Upper lobe of left lung (tissue), 6 donors: ENCODE measurements at places on chromosomes 3 and 15. TPM values are rescaled to one million over a fixed set of nuclear protein-coding genes. Genes with fewer than 3 reads are reported as not detected.
A peak's percentile ranks its signal among the peaks of the same experiment; 100 is the strongest.

- DNase-seq: no peak
Observed at GRCh38 chr3:159844801-159845261, 143.8 kb upstream of the IL12A start.

Gene PFN2
- total RNA-seq: 17.5 TPM

DNA sequence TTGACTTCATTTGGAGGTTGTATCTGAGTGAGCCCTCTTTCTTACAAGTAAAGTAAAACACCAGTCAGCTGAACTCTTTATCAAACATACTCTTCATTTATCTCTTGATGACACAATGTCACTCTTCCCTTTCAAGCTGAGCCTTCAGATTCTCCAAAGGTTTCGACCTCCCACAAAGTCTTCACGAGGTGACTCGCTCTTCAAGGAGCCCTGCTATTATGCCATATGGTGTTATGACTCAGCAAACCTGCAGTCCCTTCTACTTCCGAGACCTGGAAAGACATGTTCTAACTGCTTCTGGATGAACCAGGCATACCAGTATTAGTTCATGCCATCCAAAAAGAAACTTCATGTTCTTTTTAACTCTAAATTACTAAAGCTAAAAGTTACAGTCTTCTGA, 23.1 kb downstream of the AADAC start:
- no peak for DNase-seq

DNA sequence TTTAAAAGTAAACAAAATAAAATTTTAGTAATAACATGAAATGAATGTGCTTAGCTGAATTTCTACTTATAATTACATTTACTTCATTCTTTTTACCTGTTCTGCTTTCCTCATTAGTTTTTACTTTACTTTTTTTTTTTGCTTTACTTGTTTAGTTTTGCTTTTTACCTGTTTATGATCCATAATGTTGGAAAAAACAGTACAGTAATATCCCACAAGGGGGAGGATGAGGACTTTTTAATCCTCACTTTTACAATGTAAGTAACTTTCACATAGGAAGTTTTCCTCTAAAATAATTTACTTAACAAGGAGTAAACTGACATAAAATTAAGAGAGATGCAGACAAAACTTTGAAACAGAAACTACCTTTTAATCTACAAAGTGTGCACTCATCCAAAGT, 268.7 kb downstream of the TBC1D5 start:
- no peak for DNase-seq

DNA sequence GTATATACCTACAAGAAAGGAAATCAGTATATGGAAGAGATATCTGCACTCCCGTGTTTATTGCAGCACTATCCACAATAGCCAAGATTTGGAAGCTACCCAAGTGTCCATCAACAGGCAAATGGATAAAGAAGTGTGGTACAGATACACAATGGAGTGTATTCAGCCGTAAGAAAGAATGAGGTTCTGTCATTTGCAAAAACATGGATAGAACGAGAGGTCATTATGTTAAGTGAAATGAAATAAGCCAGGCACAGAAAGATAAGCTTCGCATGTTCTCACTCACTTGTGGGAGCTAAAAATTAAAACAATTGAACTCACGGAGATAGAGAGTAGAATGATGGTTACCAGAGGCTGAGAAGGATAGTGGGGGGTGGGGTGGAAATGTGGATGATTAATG, 53.1 kb downstream of the FAM81A start:
- DNase-seq: no peak

DNA sequence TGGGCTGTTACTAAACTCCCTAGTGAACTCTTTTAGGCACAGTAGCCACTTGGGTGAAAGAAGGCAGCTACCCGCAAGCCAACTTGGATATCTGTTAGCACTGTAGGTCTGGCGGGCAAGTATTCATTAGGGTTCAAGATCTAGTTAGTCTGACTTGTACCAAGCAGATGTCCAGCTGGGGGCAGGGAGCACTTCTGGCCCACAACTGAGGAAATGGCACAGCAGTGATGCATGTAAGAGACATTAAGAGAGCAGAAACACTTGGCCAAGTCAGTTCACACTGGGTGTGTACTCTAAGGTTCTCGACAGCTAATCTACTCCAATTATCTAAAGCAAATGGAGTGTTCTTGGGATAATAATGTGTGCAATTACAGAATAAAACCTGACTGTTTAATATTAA, 131.7 kb downstream of the CTNNB1 start:
- DNase-seq: no peak

DNA sequence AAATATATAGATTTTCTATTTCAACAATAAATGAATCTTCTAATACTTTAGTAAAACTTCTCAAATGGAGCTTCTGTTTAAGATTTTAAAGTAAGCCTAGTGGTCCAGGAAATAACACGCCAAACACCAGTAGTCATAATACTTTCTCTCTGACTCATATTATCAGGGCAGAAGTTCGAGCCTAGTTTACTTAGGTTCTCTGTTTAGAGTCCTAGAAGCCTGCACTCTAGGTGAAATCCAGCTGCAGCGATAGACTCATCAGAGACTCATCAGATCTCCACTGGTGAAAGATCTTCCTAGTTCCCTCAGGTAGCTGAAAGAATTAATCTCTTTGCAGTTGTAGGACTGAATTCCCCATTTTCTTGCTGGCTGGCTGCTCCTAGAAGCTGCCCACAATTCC, 552.5 kb upstream of the ROBO2 start:
- DNase-seq: no peak

GRCh38 chr3:187165144-187165543, 25.8 kb upstream of the RPL39L start:
- no peak for DNase-seq

Gene TIMP4
- 4.0 TPM for total RNA-seq

DNA sequence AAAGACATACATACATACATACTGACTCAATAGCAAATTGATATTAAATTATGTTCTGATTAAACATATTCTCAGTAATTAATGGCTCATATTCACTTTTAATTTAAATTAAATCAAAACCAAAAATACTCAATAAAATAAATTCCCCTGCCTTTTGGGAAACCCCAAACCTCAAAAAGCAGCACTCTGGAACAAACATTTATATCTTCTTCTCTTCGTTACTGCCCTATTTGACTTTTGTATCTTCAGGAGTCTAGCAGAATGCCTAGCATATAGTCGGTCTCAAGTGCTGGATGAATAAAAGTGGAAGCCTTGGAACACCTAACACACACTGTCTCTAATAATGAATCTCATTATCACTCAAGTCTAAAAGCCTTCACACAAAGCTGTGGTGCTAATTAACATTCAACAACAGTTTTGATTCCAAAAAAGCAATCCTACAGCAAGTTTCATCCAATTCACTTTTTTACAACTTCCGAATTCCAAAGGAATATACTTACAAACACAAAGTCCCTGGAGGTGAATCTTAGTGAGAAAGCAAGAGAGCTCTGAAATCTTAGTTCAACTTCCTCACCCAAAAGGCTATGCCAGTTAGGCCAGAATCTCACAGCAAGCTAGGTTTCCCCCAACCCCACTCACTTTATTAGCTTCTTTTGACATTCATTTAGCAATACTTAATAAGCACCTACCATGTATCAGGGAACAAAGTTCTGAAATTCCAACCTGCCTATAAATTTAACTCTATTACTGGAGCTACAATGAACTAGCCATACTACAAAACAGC, 35.0 kb downstream of the GSK3B start:
- DNase-seq: no peak

Gene SCAMP5
- total RNA-seq: 1.5 TPM

DNA sequence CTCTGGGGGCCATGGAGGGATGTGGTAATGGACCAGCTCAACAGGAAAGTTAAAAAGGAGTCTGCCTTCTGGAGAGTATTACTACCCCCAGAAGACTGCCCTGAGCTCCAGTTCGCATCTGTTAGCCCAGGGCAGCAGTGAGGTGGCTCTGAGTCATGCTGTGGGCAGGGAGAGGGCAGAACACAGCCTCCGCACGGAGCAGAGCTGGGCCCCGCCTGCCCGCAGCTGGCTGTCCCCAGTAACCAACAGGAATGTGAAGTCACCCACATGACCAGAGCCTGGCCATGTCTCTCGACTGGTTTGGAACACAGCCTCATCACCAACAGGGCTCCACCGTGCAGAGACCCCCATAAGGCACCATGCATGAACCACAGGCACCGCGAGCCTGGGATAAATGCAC, 62.1 kb downstream of the CYFIP1 start:
- DNase-seq: peak; percentile 37

DNA sequence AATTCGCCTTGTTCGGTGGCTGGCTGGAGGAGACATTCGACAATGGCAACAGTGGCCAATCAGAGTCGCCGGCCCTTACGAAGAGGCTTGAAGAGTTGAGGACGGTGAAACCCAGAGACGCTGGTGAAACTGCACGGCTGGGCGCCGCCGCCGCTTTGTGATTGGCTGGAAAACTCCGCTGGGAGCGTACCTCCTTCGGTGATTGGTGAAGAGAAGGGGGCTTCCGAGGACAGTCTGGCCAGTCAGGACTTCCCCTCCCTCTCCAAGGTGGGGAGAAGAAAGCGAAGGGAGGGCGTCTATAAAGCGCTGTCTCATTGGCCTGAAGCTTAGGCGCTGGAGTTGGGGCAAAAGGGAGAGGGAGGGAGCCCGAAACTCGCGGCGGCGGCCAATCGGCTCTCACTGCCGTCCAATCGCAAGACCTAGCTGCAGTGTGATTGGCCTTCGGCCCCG, 554 bp upstream of the GSK3B start:
- DNase-seq: peak; percentile 98

- peak; percentile 70 for DNase-seq
Observed at GRCh38 chr3:27666708-27667107, 55.4 kb downstream of the EOMES start.

- DNase-seq: peak; percentile 90
Observed at GRCh38 chr15:45402955-45403877, 24.9 kb upstream of the GATM start.

DNA sequence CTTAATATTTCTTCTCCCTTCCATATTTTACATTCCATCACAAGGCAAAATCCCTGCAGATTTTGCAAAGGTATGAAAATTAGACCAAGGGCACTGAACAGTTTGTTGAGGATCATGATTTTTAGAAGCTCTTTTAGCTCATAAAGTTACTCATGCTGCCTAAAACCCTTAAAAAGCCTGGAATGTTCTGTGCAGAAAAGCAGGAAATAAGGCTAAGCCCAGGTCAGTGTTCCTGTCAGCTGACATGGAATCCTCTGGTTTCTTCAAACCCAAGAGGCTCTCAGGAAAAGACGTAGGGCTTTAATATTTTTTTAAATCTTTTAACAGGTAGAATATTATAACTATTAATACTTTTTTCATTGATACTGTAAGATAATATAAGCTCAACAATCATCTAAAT, 8.2 kb downstream of the CBLB start:
- no peak for DNase-seq

DNA sequence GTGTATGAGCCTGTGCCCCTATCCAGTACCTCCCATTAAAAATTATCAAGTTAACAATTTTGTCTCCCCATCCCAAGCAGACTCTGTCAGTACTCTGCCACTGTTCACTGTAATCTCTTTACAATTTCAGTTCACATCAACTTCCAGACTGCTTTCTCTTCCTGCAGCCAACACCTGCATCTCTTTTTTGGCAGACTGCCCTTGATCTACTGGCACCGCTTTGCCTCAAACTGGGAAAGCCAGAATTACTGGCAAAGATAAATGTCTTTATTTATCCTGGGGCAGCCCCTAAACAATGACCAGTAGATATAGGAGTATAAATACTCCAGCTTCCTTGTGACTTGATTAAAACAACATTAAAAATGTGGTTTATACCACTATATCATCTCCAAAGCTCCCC, 494.1 kb downstream of the ZNF385D start:
- no peak for DNase-seq

Gene OR5K4
- total RNA-seq: not detected

DNA sequence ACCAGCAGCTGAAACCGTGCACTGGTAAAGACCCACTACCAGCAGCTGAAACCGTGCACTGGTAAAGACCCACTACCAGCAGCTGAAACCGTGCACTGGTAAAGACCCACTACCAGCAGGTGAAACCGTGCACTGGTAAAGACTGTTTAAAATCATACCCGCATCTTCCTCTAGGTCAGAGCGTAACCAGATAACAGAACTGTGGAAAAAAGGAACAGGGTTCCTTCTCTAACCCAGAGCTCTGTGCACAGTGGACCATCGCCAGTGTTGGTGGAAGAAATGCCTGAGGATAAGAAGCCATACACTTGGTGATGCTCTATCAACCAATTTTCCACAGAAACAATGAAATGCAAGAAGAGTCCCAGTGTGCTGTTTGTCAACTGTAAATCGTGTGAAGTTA, 243.4 kb downstream of the NTRK3 start:
- no peak for DNase-seq

Gene FBXW12
- not detected for total RNA-seq

DNA sequence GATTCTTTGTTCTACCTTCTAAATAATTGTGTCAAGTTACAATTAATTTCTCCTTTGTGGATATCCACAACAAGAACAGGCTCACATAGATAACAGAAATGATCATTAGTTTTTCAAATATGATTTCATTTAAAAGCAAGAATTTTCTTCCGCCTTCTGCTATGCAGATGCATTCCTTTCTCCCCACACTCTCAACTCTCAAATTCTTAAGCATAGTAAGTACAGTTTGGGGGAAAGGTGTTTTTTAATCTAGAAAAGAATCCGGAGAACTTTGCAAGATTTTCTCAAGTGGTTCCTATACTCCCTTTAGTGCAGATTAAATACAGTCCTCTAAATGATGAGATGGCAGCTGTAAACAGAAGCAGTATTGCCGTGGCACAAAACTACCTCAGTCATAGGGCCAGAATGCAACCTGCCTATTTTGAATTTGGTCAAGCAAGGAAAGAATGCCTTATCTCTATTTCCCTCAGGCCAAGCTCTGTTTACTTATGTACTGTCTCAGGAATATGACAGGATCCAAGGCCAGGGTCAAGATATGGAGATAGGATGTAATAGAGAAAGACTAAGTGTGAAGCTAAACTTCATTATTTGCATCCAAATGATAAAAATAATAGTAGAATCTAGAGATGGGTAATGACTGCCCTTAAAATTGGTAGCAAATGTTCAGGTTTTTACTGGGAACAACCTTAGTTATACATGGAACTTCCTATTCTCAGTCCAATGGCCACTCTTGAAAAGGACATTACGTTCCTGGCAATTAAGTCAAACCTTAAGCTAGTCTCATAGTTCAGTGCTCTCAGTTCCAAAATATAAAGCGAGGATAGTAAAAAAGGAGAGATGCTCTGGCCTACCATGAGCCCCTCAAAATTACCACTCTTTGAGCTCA, 77.3 kb upstream of the PHLDB2 start:
- no peak for DNase-seq

GRCh38 chr3:62084558-62084957, 288.8 kb downstream of the FEZF2 start:
- DNase-seq: no peak
